Activated CD8-positive, alpha-beta memory T cell treated with anti-CD3 and anti-CD28 coated beads for 4 hours (primary cell): ENCODE measurements at places on chromosomes 1 and 21.

GRCh38 chr1:209674957-209675564 lies at the start of gene G0S2:
G0S2 (plus strand) TSS chr1:209675412; CDS start chr1:209675685, 273 bp downstream.
- DNase-seq, result no peak

- DNase-seq, result no peak
These were observed 28.2 kb upstream of the ANKRD13C start for GRCh38 chr1:70382682-70383081.

GRCh38 chr1:209620487-209620884 lies 31.7 kb downstream of the LAMB3 start:
- DNase-seq, result no peak

DNA sequence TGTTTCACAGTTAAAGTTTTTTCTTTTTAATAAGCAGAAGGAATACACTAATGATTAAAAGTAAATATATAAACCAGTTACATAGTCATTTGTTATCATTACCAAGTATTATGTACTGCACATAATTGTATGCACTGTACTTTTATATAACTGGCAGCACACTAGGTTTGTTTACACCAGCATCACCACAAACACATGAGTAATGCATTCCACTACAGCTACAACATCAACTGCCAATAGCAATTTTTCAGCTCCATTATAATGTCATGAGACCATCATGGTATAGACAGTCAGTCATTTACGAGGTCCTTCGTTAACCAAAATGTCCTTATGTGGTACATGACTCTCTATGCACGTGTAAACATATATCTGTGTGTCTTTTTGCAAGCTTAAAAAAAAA lies 35.2 kb downstream of the SCYL3 start:
- no peak for DNase-seq

- DNase-seq, result no peak
These were observed 679.8 kb upstream of the ADAMTS5 start for GRCh38 chr21:27646691-27647090.

DNA sequence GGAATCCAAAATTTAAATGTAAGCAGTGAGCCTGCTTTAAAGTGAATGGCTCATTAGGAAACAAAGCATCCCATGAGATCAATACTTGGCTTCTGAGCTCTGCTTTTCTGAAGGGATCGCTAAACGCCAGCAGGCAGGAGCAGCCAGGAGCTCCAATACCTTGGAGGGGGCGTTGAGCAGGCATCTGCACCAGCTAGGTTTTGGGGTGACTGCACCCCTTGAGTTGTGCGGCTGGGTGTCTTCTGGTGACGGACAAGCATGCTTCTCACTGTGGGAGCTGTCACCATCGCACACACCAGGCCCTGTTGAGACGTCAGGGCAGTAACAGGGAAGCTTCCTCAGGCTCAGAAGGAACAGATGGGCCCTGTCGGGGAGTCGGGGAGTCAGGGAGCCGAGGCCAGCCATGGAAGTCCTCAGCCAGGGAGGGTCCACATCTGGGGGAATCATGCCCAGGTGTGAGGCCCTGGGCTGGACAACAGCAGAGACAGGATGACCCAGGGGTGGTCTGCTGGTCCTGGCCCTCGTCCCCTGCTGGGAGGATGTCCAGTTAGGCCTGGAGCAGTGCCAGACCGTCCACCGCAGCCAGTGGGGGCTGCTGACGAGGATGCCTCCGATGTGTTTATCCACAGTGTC lies 57.9 kb upstream of the ADARB1 start:
- no peak for DNase-seq

DNA sequence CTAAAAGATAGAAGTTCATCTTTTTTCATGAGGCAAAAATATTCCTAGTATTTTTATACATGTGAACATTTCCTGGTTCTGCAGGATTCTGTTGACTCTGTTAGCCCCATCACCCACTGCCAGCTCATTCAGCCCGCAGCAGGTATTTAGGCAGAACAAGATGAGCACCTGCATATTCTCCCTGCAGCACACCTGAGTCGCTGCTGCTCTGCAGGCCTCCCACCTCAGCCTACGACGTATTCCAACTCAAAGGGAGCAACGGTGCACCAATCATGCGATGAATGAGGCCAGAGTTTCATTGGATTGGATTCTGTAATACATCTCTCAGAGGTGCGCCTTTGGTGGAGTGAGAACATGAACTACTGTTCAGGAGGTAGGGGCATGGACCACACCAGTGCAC lies 87.6 kb downstream of the CNIH3 start:
- DNase-seq, result no peak

DNA sequence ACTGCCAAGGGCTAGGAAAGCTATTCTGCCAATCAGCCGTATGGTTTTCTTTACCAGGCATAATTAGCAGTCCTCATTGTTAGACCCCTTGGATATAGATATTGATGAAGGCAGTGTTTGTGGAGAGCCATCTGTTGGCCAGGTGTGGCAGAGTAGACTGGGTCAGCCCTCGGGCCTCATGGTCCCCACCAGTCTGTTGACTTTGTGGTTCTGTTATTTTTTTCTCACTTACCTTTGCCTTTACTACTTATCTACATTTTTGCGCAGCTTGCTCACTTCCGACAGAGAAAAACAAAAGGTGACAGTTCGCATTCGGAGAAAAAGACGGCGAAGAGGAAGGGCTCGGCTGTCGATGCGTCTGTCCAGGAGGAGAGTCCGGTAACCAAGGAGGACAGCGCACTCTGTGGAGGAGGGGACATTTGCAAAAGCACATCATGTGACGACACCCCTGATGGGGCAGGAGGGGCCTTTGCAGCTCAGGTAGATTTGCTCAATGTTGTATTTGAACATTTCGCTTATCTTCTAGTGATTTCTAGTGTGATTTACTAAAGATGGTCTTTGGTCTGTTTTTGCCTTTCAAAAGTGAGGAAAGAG lies 2.3 kb downstream of the PCNT start:
- no peak for DNase-seq

GRCh38 chr1:241411776-241412338 lies 54.9 kb upstream of the RGS7 start:
- no peak for DNase-seq

GRCh38 chr1:32706491-32706890 lies 3.9 kb upstream of the SYNC start:
- DNase-seq, result no peak

DNA sequence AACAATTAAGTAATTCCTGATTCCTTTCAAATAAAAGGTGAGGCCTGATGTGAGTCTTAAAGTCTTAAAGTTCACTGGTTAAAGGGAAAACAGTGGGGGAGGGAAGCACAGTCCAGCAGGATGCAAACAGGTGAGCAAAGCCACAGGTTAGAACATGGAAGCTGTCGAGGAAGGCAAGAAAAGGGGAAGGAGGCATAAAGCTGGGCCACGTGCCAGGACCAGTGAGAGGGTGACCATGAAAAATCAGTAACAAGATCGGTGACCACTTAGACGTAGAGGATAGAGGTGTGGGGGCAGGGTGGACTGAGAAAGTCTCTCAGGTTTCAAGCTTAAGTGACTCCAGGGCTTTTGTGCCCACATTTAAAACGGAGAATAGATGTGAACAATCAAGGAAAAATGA lies 231.3 kb downstream of the SETD4 start:
- no peak for DNase-seq

DNA sequence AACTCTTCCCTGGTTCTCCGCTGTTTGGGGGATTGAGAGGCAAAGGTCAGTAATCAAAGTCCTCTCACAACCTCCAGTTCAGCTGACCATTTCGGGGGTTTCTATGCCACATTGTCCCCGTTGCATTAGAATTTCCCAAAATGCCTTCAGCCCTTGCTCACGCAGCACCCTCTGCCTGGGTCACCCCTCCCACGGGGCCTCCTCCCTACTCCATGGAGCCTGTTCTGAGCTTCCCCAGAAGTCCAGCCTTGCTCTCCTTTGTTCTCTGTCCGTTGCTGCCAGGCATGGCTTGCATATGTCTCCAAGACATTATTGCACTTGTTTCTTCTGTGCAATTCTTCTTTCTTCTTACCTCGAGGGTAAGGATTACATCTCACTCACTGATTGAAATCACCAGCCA lies 16.5 kb downstream of the DMRTB1 start:
- no peak for DNase-seq

DNA sequence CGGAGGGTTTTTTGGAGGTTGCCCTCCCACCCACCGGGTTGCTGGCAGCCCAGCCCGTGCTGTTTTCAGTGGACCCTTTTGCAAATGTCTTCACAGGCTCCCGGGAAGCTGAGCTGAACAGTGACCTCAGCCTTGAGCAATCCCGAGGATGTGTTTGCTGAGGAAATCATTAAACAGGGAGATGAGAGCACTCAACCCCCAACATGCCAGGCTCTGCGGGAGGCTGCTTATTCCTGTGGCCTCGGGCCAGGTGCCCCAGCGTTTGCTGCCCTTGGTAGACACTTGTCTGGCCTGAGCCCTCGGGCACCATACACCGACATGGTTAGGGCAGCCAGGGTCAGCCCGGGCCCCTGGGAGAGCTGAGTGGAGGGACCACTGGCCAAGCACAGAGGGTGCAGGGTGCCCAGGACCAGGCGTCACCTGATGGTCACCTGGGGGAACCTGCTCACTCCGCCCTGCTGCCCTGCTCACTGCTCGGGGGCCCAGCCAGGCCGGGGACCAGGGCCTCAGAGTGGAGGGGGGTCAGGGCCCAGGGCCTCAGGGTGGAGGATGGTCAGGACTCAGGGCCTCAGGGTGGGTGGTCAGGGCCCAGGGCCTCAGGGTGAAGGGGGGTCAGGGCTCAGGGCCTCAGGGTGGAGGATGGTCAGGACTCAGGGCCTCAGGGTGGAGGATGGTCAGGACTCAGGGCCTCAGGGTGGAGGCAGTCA lies 42.5 kb upstream of the POFUT2 start:
- DNase-seq, result no peak

DNA sequence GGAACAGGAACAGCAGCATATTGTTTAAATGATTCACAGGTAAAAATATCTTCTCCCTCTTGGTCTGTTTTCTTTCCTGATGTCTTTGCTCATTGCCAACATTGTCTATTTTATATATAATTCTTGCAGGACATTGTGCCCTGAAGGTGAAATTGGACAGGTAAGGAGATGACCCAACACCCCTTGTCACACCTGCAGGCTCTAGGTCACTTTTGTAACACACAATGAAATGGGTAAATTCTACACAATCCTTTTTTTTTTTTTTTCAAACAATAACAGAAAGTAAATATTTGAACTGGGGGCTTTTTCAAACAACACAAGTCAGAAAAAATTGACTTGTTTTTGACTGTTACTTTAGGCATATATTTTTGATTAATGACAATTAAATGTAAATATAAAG lies 62.9 kb upstream of the ERG start:
- no peak for DNase-seq

GRCh38 chr1:153953859-153954365 lies 4.5 kb downstream of the CRTC2 start:
- no peak for DNase-seq

DNA sequence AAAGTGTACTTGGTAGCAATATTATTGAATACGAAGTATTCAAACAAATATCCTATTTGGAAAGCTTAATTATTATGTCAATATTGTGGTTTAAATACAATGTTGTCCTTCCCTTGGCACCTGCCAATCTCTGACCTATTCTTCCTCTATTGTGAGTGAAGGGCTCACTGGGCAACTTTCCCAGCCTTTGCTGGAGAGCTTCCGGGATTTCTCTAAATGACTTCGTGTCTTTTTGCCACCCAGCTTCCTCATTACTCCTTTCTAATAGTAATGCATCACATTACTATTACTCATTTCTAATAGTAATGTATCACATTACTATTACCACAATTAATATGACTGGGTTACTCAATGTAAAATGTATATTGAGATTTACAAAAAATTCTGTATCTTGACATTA lies 880.6 kb downstream of the BRINP3 start:
- DNase-seq, result no peak
